Astrocyte (in vitro differentiated cells and primary cell): ENCODE measurements at places on chromosomes 12 and 14. TPM values are rescaled to one million over a fixed set of nuclear protein-coding genes. Genes with fewer than 3 reads are reported as not detected.

- H3K36me3 ChIP-seq, result no peaks in the 10 kb centered on the region
- no peaks in the 10 kb centered on the region for H3K4me1 ChIP-seq
- DNase-seq, result no peak
These were observed 24.7 kb upstream of the B4GALNT1 start for GRCh38 chr12:57657744-57658143.

Gene ETFBKMT
- 2.1 and 2.2 TPM in 2 replicates for total RNA-seq

Gene CCDC77
- 5.2 and 9.3 TPM in 2 replicates for total RNA-seq

GRCh38 chr12:111126331-111126730 is 206.0 kb upstream of the MYL2 start:
- no peaks in the 10 kb centered on the region for H3K27me3 ChIP-seq
- no peak for DNase-seq
- no peak overlapping the region for H3K27ac ChIP-seq
- no peaks in the 10 kb centered on the region for H3K36me3 ChIP-seq
- H3K4me3 ChIP-seq, result no peak overlapping the region

DNA sequence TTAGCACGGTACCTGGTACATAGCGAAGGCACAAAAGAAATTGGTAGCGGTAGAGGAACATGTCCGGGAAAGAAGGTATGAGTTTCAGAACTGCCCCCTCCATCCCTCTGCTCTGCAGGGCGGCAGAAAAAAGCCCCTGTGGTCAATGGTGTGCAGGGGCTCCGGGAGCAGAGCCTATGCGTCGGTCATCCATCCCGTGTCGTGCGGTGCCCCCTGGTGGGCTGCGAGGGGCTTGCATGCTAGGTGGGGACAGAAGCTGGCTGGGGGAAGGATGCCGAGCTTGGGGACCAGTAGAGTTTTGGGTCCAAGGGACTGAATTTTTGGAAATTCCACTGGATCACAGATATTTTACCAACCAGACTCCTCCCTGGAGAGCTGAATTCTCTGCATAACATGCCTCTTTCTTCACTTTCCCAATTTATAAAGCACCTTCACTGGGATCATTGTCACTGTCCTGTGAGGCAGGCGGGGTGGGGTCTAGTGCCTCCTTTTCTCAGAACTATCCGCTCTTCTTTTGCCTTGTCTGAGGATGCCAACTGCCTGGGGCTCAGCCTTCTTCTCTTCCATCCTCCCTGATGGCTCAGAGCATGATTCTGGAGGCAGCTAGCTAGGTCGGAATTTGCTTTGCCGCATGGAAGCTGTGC is 148.7 kb downstream of the SMOC1 start:
- H3K36me3 ChIP-seq, result no peaks in the 10 kb centered on the region
- no peak overlapping the region for H3K27ac ChIP-seq
- DNase-seq, result no peak
- no peak overlapping the region for H3K4me3 ChIP-seq

- no peaks in the 10 kb centered on the region for H3K4me1 ChIP-seq
- peaks cover 20% of the 10 kb centered on the region for H3K27me3 ChIP-seq
- no peak overlapping the region for H3K4me3 ChIP-seq
- no peak for DNase-seq
- no peak overlapping the region for H3K27ac ChIP-seq
- no peaks in the 10 kb centered on the region for H3K36me3 ChIP-seq
These were observed 89.7 kb downstream of the RFX4 start for GRCh38 chr12:106672314-106673025.

DNA sequence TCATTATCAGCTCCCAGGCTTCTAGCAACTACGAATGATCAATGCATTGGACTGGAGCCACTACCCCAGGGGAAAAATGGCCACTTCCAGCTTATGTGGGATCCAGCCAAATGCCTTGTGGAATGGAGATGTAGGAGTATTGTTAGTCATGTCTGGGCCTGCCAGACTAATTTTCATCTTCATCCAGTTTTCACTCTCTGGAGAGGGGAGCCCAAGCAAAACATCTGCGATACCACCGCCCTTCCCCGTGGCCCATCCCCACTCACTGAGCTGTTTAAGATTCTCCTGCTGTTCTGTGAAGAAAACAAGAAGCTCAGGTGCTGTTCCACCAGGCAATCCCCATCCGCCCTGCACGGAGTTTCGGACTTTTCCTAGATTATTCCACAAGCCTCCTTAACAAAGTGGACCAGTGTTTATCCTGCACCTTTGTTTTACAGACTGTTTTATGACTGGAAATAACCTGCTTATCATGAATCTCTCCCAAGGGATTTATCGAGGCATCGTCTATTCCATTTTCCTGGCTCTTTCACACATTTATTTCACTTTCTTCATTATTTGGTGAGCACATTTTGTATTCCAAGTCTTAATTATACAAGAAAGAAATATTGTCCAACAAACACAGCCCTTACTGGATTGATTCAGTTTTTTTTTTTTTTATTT is 35.5 kb upstream of the MAX start:
- peak; percentile 70 for DNase-seq
- no peak overlapping the region for H3K4me3 ChIP-seq
- no peaks in the 10 kb centered on the region for H3K4me1 ChIP-seq
- H3K36me3 ChIP-seq, result no peaks in the 10 kb centered on the region
- no peak overlapping the region for H3K27ac ChIP-seq
- H3K27me3 ChIP-seq, result peaks cover 2% of the 10 kb centered on the region

- H3K27ac ChIP-seq, result no peak overlapping the region
- H3K4me1 ChIP-seq, result peaks cover 3% of the 10 kb centered on the region
- H3K36me3 ChIP-seq, result no peaks in the 10 kb centered on the region
- peak overlapping the region; percentile 33 for H3K4me3 ChIP-seq
- DNase-seq, result no peak
These were observed 9.0 kb upstream of the MTA1 start for GRCh38 chr14:105410642-105411016.

Gene PAPLN
- total RNA-seq, result 5.0 and 9.1 TPM in 2 replicates

DNA sequence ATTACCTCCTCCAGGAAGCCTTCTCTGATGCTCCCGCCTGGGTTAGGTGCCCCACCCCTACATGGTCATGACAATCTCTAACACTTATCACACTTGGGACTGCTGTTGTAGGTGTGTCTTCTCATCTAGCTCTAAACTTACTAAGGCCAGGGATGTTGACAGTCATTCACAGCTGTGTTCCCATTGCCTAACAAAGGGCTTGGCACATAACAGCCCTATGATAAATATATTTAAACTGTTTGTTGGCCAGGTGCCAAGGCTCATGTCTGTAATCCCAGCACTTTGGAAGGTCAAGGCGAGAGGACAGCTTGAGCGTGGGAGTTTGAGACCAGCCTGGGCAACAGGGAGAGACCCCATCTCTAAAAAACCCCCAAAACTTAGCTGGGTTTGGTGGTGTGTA is 98.8 kb upstream of the RGS6 start:
- H3K4me3 ChIP-seq, result no peak overlapping the region
- DNase-seq, result no peak
- no peaks in the 10 kb centered on the region for H3K27me3 ChIP-seq
- H3K4me1 ChIP-seq, result no peaks in the 10 kb centered on the region
- no peak overlapping the region for H3K27ac ChIP-seq

GRCh38 chr12:15550793-15551192 is 228.5 kb downstream of the PTPRO start:
- H3K27me3 ChIP-seq, result no peaks in the 10 kb centered on the region
- H3K36me3 ChIP-seq, result no peaks in the 10 kb centered on the region
- H3K4me1 ChIP-seq, result no peaks in the 10 kb centered on the region
- H3K4me3 ChIP-seq, result no peak overlapping the region

DNA sequence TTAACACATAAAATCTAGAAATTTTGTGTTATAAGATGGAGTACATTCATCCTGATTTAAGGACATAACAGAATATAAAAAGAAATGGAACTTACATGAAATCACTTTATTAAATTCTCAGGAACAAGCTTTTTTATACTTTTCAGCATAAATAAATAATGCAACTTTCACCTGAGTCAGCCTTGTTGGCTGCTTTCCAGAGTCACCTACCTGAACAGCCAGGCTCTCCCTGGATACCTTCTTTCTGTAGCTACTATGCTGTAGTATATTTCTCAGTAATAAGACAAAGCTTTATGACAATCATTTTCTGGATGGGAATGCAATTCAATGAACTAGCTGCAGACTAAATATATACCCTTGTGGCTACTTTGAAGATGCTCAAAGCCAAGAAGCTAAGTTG is 111.9 kb downstream of the NTS start:
- no peaks in the 10 kb centered on the region for H3K27me3 ChIP-seq
- DNase-seq, result no peak
- H3K36me3 ChIP-seq, result no peaks in the 10 kb centered on the region
- no peak overlapping the region for H3K27ac ChIP-seq
- H3K4me3 ChIP-seq, result no peak overlapping the region

- no peaks in the 10 kb centered on the region for H3K4me1 ChIP-seq
- DNase-seq, result no peak
- H3K4me3 ChIP-seq, result no peak overlapping the region
- H3K36me3 ChIP-seq, result no peaks in the 10 kb centered on the region
- no peak overlapping the region for H3K27ac ChIP-seq
These were observed 136.6 kb downstream of the LMNTD1 start for GRCh38 chr12:25416516-25416915.

Gene CLEC6A
- not detected in 2 replicates for total RNA-seq

Gene RBMS2
- total RNA-seq, result 88.3 and 111 TPM in 2 replicates

GRCh38 chr12:91582811-91583210 is 400.2 kb upstream of the DCN start:
- H3K4me1 ChIP-seq, result no peaks in the 10 kb centered on the region
- no peak overlapping the region for H3K27ac ChIP-seq
- DNase-seq, result no peak
- H3K4me3 ChIP-seq, result no peak overlapping the region
- no peaks in the 10 kb centered on the region for H3K36me3 ChIP-seq

- no peak overlapping the region for H3K4me3 ChIP-seq
These were observed 3.5 kb upstream of the ASPG start for GRCh38 chr14:104081951-104082464.

DNA sequence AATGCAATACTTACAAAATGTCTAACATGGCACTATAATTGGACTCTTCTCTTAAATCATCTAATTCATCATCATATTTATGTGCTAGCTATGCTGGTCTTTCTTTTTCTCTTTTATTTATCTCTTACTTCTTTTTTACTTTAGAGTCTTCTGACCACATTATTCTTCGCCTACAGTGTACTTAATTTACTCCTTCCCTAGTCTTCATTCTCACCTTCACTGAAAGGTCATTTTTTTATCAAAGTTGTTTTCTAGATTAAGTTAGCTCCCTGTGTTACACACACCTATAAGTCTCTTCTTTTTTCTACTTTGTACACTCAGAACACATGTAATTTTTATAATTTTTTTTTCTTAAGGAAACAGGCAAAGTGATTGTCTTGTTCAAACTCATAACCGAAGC is 1351.2 kb downstream of the FSCB start:
- DNase-seq, result no peak
- H3K36me3 ChIP-seq, result no peaks in the 10 kb centered on the region
- H3K4me3 ChIP-seq, result no peak overlapping the region
- no peaks in the 10 kb centered on the region for H3K4me1 ChIP-seq

DNA sequence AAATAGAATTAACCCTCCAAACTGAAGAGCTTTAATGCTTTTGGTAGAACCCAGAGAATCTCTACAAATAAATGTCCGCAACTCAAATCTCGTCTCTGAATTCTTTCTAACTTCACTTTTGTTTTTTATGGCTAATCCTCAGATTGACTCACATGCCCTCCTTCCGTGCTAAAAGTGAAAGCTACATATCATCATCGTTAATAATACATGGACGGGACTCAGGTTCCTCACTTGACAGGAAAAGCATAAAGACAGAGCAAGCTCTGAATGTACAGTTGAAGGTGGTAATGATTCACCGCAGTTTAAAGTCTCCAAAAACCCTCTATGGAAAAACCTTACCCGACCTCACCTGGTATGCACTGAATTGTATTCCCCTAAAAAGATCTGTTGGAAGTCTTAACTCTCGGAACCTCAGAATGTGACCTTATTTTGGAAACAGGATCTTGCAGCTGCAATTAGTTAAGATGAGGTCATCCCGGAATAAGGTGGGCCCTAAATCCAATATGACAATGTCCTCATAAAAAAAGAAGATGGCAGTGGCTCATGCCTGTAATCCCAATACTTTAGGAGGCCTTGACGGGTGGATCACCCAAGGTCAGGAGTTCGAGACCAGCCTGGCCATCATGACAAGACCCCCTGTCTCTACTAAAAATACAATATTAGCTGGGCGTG is 147.4 kb upstream of the FOXN3 start:
- peaks cover 7% of the 10 kb centered on the region for H3K4me1 ChIP-seq
- no peaks in the 10 kb centered on the region for H3K36me3 ChIP-seq
- peak; percentile 52 for DNase-seq

Gene AICDA
- not detected in 2 replicates for total RNA-seq
